ENCODE measurements at places on chromosomes 5 and 9.
A peak's percentile ranks its signal among the peaks of the same experiment; 100 is the strongest.

GRCh38 chr5:91925249-91925648, 542.1 kb upstream of the ARRDC3 start:
- no peak overlapping the region for H3K4me3 ChIP-seq
- no peak overlapping the region for H3K27ac ChIP-seq
- no peaks in the 10 kb centered on the region for H3K4me1 ChIP-seq
- H3K36me3 ChIP-seq: no peaks in the 10 kb centered on the region
- H3K27me3 ChIP-seq: no peaks in the 10 kb centered on the region

GRCh38 chr5:167947306-167947705, 344.1 kb upstream of the WWC1 start:
- no peak overlapping the region for H3K4me3 ChIP-seq
- H3K36me3 ChIP-seq: no peaks in the 10 kb centered on the region
- no peaks in the 10 kb centered on the region for H3K27me3 ChIP-seq
- H3K27ac ChIP-seq: no peak overlapping the region
- DNase-seq: no peak
- no peaks in the 10 kb centered on the region for H3K4me1 ChIP-seq

DNA sequence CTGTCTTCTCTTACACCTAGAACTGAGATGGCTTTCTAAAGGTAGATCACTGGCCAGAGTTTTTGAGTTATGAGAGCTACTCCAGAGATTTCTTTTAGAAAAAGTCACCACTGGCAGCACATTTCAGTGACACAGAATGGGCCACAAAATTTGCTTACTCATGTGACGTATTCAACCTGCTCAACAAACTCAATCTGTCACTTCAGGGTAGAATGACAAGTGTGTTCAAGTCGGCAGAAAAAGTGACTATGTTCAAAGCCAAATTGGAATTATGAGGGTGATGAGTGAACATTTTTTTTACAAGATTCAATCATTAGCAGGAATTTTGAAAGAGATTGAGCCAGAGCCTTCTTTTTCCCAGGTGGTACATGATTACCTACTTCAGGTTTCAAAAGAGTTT, 46.5 kb downstream of the TAF11L14 start:
- H3K4me3 ChIP-seq: no peak overlapping the region
- no peak overlapping the region for H3K27ac ChIP-seq
- no peaks in the 10 kb centered on the region for H3K4me1 ChIP-seq
- H3K36me3 ChIP-seq: no peaks in the 10 kb centered on the region
- no peaks in the 10 kb centered on the region for H3K27me3 ChIP-seq

GRCh38 chr9:108217431-108218349, 638.1 kb downstream of the ACTL7B start:
- DNase-seq: no peak
- H3K27ac ChIP-seq: no peak overlapping the region
- no peaks in the 10 kb centered on the region for H3K27me3 ChIP-seq
- H3K4me1 ChIP-seq: no peaks in the 10 kb centered on the region
- no peak overlapping the region for H3K4me3 ChIP-seq

DNA sequence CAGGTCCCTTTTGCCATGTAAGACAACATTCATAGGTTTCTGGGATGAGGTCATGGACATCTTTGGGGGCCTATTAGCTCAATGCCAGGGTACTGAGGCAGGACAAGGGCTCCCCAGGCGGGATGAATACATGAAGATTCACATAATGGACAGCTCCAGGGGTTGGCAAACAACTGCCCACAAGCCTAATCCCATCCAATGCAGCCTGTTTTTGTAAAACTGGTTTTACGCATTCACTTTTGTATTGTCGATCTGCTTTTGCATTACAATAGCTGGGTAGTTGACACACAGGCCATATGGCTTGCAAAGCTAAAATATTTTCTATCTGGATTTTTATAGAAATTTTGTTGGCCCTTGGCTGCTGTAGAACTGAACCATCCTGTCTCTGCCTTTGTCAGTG, 248.5 kb upstream of the PANK3 start:
- DNase-seq: no peak
- H3K36me3 ChIP-seq: no peaks in the 10 kb centered on the region
- no peaks in the 10 kb centered on the region for H3K27me3 ChIP-seq

- no peak overlapping the region for H3K4me3 ChIP-seq
- H3K4me1 ChIP-seq: no peaks in the 10 kb centered on the region
- DNase-seq: no peak
- H3K27ac ChIP-seq: no peak overlapping the region
Observed at GRCh38 chr9:112858625-112859147, 32.0 kb downstream of the SLC46A2 start.

DNA sequence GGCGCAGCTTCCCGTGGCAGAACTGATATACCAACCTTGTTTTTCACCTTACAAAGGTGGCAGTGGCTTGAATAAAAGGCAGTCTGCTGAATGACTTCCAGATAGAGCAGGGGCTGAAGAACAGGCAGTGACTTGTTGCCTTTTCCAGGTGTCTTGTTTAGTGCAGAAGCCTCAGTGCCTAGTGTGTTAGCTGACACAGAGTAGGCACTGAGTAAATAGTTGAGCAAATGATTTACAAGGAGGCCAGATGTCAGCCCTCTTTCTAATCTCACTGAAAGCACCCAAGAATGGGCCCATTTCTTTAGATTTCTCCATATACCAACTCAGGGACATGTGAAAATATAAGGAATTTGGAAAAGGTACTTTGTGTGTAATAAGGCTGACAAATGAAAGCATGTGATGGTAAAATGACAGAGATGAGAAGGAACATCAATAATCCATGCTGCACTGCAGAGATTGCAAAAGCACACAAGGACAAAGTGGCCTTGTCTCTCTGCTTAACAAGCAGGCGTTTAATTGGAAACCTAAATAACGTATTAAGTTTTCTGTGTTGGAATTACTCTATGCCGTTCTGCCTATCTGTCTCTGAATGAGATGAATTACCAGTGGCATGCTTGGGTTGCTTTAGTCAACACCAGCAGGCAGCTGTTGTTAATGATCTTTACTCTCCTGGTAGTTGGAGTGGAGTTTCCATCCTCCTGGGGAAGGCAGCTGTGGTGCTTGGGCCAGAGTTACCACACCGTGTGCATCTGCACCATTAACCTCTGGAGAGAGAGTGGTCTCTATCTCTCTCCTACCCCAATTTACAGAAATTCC, 360.1 kb upstream of the C9orf72 start:
- H3K27ac ChIP-seq: no peak overlapping the region
- H3K27me3 ChIP-seq: no peaks in the 10 kb centered on the region
- no peaks in the 10 kb centered on the region for H3K4me1 ChIP-seq
- DNase-seq: no peak
- H3K36me3 ChIP-seq: no peaks in the 10 kb centered on the region

DNA sequence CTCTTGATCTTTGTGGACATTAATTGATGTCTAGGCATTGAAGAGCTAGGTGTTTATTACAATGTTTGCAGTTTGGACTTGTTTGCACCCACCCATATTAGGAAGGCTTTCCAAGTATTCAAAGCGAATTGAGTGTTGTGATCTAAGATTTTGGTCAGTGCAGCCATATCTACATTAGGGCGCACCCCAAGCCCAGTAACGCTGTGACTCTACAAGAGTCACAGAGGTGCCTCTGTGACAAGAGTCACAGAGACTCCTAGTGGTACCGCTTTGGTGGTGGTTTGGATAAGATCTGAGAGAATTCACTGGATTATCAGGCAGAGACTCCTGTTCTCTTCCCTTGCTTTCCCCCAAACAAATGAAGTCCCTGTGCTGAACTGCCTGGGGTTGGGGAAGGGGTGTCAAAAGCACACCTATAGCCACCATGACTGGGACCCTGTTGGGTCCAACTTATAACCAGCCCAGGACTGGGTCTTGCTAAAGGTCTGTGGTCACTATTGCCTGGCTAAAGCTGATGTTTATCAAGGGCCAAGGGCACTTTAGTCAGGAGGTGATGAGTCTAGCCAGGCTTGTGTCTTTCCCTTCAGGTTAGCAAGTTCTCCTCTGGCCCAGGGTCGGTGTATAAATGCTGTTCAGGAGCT, 114.1 kb upstream of the RIOK2 start:
- H3K27me3 ChIP-seq: no peaks in the 10 kb centered on the region
- H3K27ac ChIP-seq: no peak overlapping the region
- no peak for DNase-seq
- H3K4me1 ChIP-seq: no peaks in the 10 kb centered on the region
- H3K4me3 ChIP-seq: no peak overlapping the region

DNA sequence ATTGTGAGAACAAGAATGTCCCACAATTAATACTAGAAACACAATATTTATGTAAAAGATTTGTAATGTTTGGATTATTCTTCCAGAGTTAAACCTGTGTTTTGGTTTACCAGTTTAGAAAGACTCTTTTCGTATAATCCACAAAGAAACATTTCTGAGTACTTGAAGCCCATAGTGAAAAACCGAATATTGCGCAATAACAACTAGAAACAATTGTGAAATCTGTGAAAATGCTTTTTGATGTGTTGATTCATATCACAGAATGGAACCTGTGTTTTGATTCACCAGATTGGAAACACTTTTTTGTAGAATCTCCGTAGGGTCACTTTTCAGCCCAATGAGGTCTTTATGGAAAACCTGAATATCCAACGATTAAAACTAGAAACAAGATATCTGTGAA, 386.2 kb downstream of the PRDM9 start:
- no peaks in the 10 kb centered on the region for H3K4me1 ChIP-seq
- H3K27ac ChIP-seq: no peak overlapping the region
- H3K4me3 ChIP-seq: no peak overlapping the region
- no peak for DNase-seq

DNA sequence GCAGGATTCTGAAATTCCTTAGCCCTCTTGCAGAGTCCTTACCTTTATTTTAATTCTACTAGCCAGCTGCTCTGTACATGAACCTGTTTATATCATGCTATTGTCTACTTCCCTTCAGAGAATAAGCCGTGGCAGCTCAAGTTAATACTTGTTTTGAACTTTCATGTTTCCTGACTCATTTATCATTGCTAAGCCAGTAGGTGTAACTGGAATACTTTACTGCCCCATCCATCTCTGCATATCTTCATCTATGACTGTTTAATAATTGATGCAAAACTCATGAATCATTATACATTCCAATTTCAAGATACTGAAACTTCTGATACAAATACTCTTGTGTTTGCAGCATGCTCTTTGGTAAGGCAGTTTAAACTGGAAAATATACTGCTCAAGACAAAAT, 174.7 kb downstream of the PPP2R2B start:
- DNase-seq: no peak
- no peaks in the 10 kb centered on the region for H3K4me1 ChIP-seq
- H3K36me3 ChIP-seq: no peaks in the 10 kb centered on the region
- H3K27ac ChIP-seq: no peak overlapping the region

DNA sequence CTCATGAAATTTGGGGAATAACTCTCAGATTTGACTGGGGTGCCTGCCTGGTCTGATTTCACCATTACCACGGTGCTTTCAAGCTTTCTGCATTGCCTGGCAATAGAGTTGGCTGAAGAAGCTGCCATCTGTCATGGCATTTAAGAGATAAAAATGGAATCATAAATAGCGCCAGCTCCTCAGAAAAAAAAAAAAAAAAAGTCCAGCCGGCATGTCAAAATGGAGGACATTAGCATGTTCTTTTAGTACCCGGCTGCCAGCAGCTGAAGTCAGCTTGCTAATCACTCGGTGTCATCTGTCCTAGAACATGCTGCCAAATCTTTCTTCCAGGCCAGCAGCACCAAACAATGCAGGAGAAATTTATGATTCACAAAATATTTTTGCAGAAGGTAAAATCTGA, 57.7 kb upstream of the CER1 start:
- DNase-seq: no peak
- H3K27me3 ChIP-seq: no peaks in the 10 kb centered on the region
- no peak overlapping the region for H3K27ac ChIP-seq
- H3K4me3 ChIP-seq: no peak overlapping the region
- H3K4me1 ChIP-seq: no peaks in the 10 kb centered on the region

DNA sequence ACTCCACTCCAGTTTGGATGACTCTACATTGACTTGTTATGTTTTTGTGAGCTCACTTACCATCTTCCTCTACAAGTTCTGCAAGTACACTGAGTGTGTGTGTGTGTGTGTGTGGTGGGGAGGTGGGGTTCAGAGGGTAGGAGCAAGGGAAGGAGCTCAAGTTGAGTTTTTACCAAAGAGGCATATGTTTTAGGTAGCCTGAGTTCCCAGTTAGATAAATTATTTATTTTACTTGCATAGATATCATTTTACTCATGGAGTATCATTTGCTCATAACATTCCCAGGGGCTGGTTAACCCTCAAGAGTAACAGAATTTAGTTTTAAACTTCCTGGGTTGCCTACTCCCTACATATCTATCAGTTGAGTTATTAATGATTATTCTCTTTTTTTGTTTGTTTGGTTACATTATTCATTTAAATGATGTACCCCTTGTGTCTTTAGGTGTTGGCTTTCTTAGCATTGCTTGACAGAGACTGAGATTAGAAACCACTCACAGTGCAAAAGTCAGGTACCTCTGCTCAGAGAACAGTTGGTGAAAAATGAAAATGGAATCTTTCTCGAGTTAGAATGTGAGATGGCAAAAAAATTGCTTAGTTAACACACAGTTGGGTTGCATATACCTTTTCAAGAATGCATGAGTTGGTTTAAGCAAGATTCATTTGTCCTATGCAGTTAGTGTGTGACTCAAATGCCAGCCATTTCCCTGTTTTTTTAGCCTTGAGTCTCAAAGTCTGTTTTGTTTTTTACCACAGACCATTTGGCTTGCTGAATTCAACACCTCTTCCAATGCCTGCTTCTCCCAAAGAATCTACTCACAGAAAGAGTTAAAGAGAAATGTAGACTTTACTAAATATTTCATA, 29.2 kb downstream of the TNFSF8 start:
- no peak overlapping the region for H3K27ac ChIP-seq
- H3K4me1 ChIP-seq: peaks cover 100% of the 10 kb centered on the region
- peaks cover 20% of the 10 kb centered on the region for H3K36me3 ChIP-seq
- no peaks in the 10 kb centered on the region for H3K27me3 ChIP-seq
- peak overlapping the region; percentile 3 for H3K4me3 ChIP-seq

DNA sequence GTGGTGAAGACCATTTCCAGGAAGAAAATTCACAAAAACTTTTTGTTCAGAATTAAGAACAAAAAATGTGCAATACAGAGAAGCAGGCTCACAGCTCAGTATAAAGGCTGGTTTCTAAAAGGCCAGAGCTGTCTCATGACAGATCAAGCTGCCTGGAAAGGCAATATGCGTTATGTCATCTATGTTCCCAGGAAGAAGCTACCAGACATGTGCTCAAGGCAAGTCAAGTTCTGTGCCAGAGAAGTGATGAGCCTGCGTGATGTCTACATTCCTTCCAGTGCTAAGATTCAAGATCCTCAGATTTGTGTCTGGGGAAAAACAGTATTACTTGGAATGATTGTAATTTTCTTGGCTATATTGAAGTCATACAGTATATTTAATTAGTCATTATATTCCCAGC, 104.3 kb downstream of the PDE4D start:
- no peak for DNase-seq
- H3K4me3 ChIP-seq: no peak overlapping the region
- no peaks in the 10 kb centered on the region for H3K27me3 ChIP-seq
- no peak overlapping the region for H3K27ac ChIP-seq
- H3K4me1 ChIP-seq: no peaks in the 10 kb centered on the region

- H3K4me3 ChIP-seq: peak overlapping the region; percentile 80
- H3K27me3 ChIP-seq: no peaks in the 10 kb centered on the region
- H3K27ac ChIP-seq: peak overlapping the region; percentile 95
- H3K36me3 ChIP-seq: no peaks in the 10 kb centered on the region
- DNase-seq: peak; percentile 23
- peaks cover 70% of the 10 kb centered on the region for H3K4me1 ChIP-seq
Observed at GRCh38 chr5:142110046-142110531, 1.5 kb downstream of the NDFIP1 start.

GRCh38 chr5:161863811-161864210, 15.9 kb downstream of the GABRA1 start:
- no peak overlapping the region for H3K4me3 ChIP-seq
- no peaks in the 10 kb centered on the region for H3K4me1 ChIP-seq
- no peaks in the 10 kb centered on the region for H3K36me3 ChIP-seq
- DNase-seq: no peak

All from CD4-positive, alpha-beta memory T cell (primary cell).